ENCODE measurements at places on chromosomes 6 and 20. TPM values are rescaled to one million over a fixed set of nuclear protein-coding genes. Genes with fewer than 3 reads are reported as not detected.

DNA sequence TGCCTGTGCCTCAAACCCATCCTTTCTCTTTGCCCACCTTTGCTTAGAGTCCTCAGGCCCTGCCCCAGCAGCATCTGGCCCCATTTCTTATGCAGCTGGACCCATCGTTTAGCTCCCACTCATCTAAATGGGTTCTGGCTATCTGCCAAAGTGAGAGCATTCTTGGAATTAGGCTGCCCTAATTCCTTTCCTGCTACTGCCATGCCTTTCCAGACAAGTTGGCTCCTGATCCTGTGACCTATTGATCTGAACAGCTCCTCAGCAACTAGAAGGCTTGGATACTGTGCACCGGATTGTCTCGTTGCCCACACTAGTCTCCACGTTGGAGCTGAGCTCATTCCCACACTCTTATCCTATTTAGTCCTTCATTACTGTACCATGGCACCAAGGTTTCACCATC, 22.9 kb downstream of the DZANK1 start:
- no peak overlapping the region for H3K4me3 ChIP-seq
- H3K36me3 ChIP-seq: no peaks in the 10 kb centered on the region
- DNase-seq: no peak
- H3K27me3 ChIP-seq: no peaks in the 10 kb centered on the region

DNA sequence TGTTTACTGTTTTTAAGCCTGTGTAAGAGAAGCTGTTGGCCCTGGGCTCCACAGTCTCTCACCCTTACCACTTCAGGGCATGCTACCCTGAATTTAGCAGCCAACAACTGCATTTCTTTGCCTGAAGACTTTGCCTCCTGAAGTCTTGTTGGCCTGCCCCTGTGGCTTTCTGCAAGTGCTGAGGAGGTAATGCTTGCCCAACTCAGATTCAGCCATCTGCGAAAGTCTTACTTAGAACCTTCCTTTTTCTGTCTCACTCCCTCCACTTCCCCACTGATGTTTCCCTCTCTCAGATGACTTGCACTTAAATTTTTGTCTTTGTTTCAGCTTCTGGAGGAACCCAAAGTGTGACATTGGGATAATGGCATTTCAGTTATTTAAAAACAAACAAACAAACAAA, 11.8 kb upstream of the IBTK start:
- no peaks in the 10 kb centered on the region for H3K27me3 ChIP-seq
- no peak overlapping the region for H3K4me3 ChIP-seq
- no peaks in the 10 kb centered on the region for H3K4me1 ChIP-seq
- no peak for DNase-seq
- H3K36me3 ChIP-seq: no peaks in the 10 kb centered on the region
- no peak overlapping the region for H3K27ac ChIP-seq

- H3K4me1 ChIP-seq: no peaks in the 10 kb centered on the region
- no peaks in the 10 kb centered on the region for H3K27me3 ChIP-seq
- no peak overlapping the region for H3K27ac ChIP-seq
Observed at GRCh38 chr6:139711804-139712585, 337.5 kb upstream of the CITED2 start.

- H3K4me1 ChIP-seq: peaks cover 52% of the 10 kb centered on the region
- H3K27ac ChIP-seq: peak overlapping the region; percentile 50
- no peaks in the 10 kb centered on the region for H3K36me3 ChIP-seq
Observed at GRCh38 chr20:53838311-53838868, 232.0 kb downstream of the BCAS1 start.

GRCh38 chr6:106509420-106510089, 119.7 kb downstream of the RTN4IP1 start:
- peak; percentile 10 for DNase-seq
- H3K4me1 ChIP-seq: peaks cover 8% of the 10 kb centered on the region
- peak overlapping the region; percentile 92 for H3K4me3 ChIP-seq
- no peaks in the 10 kb centered on the region for H3K27me3 ChIP-seq
- H3K36me3 ChIP-seq: no peaks in the 10 kb centered on the region
- no peak overlapping the region for H3K27ac ChIP-seq

- no peaks in the 10 kb centered on the region for H3K4me1 ChIP-seq
- H3K36me3 ChIP-seq: no peaks in the 10 kb centered on the region
- no peak overlapping the region for H3K4me3 ChIP-seq
Observed at GRCh38 chr20:47934761-47935160, 149.5 kb upstream of the SULF2 start.

GRCh38 chr6:43436577-43437282, 9.4 kb downstream of the ABCC10 start:
- no peak overlapping the region for H3K27ac ChIP-seq
- no peaks in the 10 kb centered on the region for H3K27me3 ChIP-seq
- no peaks in the 10 kb centered on the region for H3K4me1 ChIP-seq
- no peak for DNase-seq
- H3K36me3 ChIP-seq: no peaks in the 10 kb centered on the region

The PSORS1C1 gene
- polyA plus RNA-seq: not detected

DNA sequence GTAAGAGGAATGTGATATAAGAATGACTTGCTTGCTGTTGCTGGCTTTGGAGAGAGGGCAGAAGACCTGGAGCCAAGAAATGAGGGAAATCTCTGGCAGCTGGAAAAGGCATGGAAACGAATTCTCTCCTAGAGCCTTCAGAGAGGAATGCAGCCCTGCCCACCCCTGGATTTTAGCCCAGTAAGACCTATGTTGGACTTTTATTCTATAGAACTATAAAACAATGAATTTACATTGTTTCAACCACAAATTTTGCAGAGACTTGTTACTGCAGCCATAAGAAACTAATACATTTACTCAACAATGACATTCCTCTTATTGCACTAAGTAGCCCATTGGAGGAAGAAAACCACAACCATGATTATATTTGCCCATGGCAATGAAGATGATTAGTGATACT, 39.5 kb upstream of the PREP start:
- H3K27me3 ChIP-seq: no peaks in the 10 kb centered on the region
- H3K4me1 ChIP-seq: no peaks in the 10 kb centered on the region
- H3K27ac ChIP-seq: no peak overlapping the region
- H3K4me3 ChIP-seq: no peak overlapping the region

GRCh38 chr20:3751675-3752385, 15.7 kb downstream of the ADISSP start:
- peak; percentile 64 for DNase-seq
- H3K27me3 ChIP-seq: no peaks in the 10 kb centered on the region

DNA sequence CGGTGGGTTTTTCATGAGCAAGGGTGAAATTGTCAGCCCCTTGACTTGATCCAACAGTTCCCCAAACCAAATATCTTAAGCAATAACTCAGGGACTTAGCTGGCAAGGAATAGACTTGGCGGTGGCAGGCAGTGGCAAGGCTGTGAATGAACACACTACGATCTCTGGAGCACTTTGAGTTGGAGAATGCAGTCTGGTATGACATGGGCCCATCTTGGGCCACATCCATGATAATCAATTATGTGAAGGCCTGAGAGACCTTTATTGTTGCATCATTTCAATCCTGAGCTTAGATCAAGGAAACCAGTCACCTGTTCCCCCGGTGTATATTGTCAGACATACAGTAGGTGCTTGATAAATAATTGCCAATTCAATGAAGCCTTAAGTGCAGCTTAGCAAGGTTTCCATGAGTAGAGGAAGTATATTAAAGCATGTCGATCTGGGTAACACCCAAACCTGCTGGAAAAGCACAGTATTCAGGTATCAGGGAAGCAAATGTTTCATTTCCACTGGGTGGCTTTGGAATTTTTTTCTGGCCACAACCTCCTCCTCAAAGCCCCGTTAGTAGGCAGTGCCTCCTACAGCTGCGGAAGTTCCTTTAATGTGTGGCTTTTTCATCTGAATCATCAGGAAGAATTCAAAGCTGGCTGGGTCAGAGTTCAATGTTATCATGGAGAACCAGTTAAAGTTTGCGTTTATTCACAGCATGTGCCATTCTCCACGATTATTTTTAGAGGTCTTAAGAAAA, 10.2 kb downstream of the CASS4 start:
- DNase-seq: no peak
- peak overlapping the region; percentile 36 for H3K27ac ChIP-seq
- H3K27me3 ChIP-seq: no peaks in the 10 kb centered on the region
- no peak overlapping the region for H3K4me3 ChIP-seq
- H3K4me1 ChIP-seq: peaks cover 33% of the 10 kb centered on the region

The ALDH8A1 gene
- not detected for polyA plus RNA-seq

The RTN4IP1 gene
- polyA plus RNA-seq: 9.4 TPM

DNA sequence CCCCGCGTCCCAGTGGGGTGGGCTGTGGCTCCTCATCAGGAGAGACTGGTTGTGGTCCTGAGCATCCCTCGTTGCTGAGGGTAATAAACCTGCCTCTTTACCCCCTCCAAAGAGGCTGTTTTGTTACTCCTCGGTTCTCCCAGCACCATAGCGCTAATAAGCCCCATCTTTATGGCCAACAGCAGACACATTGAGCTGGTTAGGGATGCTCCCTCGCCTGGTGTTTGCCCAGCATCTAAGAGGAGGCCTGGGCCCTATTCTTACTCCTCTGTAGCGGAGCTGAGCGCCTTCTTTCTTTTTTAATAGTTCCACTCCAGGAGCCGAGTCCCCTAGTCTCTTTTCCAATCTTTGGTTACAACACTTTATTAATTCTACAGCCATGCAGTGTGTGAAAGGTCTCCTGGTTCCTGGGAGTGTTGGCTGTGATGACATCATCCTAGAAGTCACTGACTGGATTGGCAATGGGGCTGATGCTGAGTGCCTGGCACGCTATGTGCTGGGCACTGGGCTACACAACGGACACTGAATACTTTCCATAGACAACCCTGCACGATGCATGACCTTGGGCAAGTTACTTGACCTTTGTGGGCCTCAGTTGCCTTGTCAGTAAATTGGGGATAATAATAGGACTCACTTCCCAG, 50.6 kb upstream of the CCDC167 start:
- DNase-seq: no peak
- H3K27me3 ChIP-seq: no peaks in the 10 kb centered on the region
- H3K27ac ChIP-seq: no peak overlapping the region
- H3K4me1 ChIP-seq: peaks cover 14% of the 10 kb centered on the region
- no peak overlapping the region for H3K4me3 ChIP-seq

- H3K4me3 ChIP-seq: no peak overlapping the region
- DNase-seq: no peak
- H3K27ac ChIP-seq: no peak overlapping the region
- H3K4me1 ChIP-seq: no peaks in the 10 kb centered on the region
- no peaks in the 10 kb centered on the region for H3K27me3 ChIP-seq
- no peaks in the 10 kb centered on the region for H3K36me3 ChIP-seq
Observed at GRCh38 chr6:71855406-71855805, 30.9 kb upstream of the RIMS1 start.

DNA sequence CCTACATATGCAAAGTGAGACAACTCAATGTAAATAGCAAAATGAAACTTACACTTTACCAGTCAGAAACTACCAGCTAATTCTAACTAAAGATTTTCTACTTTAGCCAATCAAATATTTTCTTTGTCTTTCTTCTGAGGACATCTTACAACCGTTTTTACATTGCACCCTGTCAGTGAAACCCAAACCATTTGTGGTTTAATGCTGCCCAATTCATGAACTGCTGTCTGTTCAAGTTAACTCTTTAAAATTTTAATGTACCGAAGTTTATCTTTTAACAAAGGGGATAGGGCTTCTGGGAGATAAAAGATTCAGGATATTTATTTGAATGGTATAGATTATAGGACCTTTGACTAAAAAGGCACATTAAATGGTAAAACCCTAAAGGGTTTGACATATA, 121.3 kb upstream of the HDDC2 start:
- DNase-seq: no peak
- no peak overlapping the region for H3K27ac ChIP-seq
- H3K27me3 ChIP-seq: no peaks in the 10 kb centered on the region
- no peaks in the 10 kb centered on the region for H3K36me3 ChIP-seq
- H3K4me1 ChIP-seq: no peaks in the 10 kb centered on the region
- H3K4me3 ChIP-seq: no peak overlapping the region

DNA sequence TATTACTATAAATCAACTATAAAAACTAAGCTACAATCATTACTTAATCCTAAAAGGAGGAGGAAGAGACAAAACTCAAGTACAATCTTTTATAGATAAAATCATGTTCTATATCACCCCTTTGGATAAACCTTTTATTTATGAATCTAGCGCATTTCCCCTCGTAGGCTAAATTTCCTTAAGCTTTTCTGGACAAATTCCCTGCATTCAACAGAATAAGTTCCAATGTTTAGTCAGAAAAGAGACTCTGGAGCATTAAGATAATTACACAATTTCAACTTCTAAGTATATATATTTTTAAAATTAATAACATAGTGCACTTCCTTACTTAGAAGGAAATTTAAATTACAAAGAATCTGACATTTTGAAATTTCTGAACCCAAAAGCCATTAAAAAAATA, 37.9 kb downstream of the ATXN1 start:
- H3K36me3 ChIP-seq: no peaks in the 10 kb centered on the region
- no peak overlapping the region for H3K4me3 ChIP-seq
- H3K4me1 ChIP-seq: no peaks in the 10 kb centered on the region

GRCh38 chr20:48460681-48461080, 367.1 kb downstream of the PREX1 start:
- no peak for DNase-seq
- H3K4me1 ChIP-seq: no peaks in the 10 kb centered on the region
- H3K4me3 ChIP-seq: no peak overlapping the region
- no peak overlapping the region for H3K27ac ChIP-seq
- no peaks in the 10 kb centered on the region for H3K36me3 ChIP-seq

DNA sequence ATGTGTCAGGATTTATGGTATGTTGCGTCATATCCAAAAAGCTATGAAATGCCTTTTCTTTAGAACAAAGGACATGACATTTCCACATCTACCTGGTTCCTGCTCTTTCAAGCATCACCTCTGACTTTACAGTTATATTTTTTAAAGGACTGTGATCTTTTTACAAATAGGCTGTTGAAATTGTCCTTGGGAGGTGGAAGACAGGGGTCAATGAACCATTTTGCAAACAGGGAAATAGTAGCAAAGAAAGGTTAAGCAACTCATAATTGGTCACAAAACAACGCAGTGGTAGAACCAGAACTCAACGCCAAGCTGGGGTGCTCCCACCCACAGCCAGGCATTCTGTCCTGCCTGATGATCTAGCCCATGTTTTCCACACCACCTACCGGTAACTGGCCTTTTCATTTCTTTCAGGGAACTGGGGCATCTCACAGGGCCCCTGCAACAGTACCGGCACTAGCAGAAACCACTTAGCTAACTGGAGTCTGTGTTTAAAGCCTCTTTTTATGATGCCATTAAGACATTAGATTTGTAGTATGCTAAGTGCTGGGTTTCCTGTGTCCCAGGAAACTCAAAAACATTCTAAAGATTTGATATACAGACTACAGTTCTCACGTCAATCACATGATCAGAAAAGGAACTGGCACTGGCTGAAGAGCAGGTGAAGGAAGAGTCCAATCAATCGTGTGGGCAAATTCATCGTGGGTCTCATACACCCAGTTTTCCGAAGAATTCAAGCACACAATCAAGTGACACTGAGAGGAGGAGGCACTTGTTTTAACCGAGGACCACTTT, 13.9 kb downstream of the ZNF217 start:
- peak overlapping the region; percentile 70 for H3K27ac ChIP-seq
- H3K4me3 ChIP-seq: peak overlapping the region; percentile 49
- H3K27me3 ChIP-seq: no peaks in the 10 kb centered on the region

The SLC35D3 gene
- not detected for polyA plus RNA-seq

- H3K4me1 ChIP-seq: no peaks in the 10 kb centered on the region
- H3K36me3 ChIP-seq: no peaks in the 10 kb centered on the region
- no peak overlapping the region for H3K27ac ChIP-seq
- H3K27me3 ChIP-seq: no peaks in the 10 kb centered on the region
- DNase-seq: no peak
Observed at GRCh38 chr6:13794184-13794583, 20.2 kb downstream of the MCUR1 start.

- no peaks in the 10 kb centered on the region for H3K4me1 ChIP-seq
- no peak overlapping the region for H3K27ac ChIP-seq
- DNase-seq: no peak
- H3K4me3 ChIP-seq: no peak overlapping the region
- H3K36me3 ChIP-seq: no peaks in the 10 kb centered on the region
Observed at GRCh38 chr6:46220352-46221221, 49.8 kb upstream of the ENPP5 start.

GRCh38 chr20:62381842-62382241, 5.1 kb upstream of the RPS21 start:
- H3K4me1 ChIP-seq: peaks cover 13% of the 10 kb centered on the region
- H3K36me3 ChIP-seq: peaks cover 4% of the 10 kb centered on the region
- H3K27me3 ChIP-seq: no peaks in the 10 kb centered on the region

Data from naive thymus-derived CD4-positive, alpha-beta T cell (primary cell).